ENCODE measurements at places on chromosomes 11 and 22.

GRCh38 chr11:61587541-61587941, 6.7 kb upstream of the SYT7 start:
- DNase-seq, result peak; percentile 80

GRCh38 chr11:123374622-123374968, 55.5 kb upstream of the GRAMD1B start:
- DNase-seq, result no peak

DNA sequence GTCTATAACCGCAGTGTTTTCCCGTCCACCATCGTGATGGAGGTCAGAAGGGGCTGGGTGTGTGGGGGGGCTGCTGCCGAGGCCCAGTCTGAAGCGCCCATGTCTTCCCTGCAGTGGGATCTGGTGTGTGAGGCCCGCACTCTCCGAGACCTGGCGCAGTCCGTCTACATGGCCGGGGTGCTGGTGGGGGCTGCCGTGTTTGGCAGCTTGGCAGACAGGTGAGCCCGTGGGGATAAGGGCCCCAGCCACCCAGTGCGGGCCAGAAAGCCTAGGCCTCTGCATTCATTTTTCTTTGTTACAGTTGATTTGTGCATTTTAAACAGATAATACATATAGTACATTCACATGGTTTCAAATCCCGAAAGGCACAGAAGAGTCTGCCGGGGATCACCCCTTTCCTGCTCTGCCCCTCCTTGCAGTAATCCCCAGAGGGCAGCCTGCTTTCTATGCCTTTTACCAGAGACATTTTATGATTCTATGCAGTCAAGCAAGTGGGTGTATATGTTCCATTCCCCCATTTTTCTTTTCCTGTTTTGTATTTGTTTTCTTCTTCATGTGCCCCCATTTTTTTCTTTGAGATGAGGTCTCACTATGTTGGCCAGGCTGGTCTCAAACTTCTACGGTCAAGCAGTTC, 32.6 kb downstream of the CAPN1 start:
- DNase-seq, result no peak

GRCh38 chr11:105767931-105768330, 158.1 kb downstream of the GRIA4 start:
- DNase-seq, result no peak

GRCh38 chr11:80798174-80798573, 1357.3 kb upstream of the TENM4 start:
- no peak for DNase-seq

DNA sequence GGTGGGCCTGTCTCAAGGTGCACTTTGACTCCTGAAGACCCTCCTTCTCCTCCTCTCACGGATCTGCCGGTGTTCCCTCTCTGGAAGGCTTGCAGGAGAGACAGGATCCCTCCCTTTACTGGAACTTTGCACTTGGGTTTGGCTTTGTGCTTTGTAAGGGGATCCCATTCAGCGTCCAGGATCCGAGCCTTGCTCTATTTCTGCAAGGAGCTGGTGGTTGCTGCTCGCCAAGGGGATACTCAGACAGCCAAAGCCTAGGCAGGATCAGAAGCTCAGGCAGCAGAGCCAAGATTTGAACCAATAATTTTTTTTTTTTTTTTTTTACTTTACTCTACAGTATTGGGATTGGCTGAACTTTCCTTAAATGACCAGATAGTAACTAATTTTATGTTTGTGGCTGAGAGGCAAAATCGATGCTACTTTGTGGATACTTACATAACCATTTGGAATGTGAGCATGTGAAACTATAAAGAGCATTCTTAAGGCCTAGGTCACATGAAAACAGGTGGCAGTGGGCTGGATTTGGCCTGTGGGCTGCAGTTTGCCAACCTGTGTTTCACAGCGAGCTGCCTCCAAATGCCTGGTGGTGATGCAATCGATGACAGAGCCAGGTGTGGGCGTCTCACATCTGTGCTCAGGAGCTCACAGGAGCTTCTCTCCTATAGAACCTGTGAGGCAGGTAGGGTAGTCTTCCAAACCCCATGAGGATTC, 25.2 kb downstream of the BCR start:
- no peak for DNase-seq

- no peak for DNase-seq
Observed at GRCh38 chr22:50173311-50173982, 2.9 kb downstream of the PANX2 start.

GRCh38 chr11:73268671-73269271, 3.4 kb upstream of the P2RY6 start:
- no peak for DNase-seq

DNA sequence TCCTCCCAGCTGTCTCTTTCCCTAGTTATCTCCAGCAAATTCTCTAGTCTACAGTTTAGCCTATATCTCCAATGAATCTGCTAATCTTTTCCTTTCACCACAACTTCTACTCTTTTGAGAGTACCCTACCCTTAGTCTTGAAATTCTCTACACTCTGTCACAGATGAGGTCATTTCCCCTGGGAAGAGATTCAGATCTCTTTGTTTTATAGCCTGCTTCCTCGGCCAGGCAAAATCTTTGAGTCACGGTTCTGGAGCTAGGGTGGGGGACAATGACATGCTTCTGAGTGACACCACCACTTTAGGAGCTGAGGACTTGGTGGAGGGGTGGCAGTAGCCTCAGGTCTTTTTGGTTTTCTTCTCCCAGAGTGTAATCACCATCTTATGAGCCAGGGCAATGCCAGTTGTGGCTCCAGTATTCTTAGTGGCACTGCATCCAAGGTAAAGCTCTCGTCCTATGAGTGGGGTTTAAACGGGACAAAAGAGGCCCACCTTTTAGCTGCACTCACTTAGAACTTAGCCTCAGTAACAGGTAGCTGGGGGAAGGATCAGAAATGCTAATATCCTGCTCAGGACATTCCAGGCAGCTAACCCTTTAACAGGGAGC, 98.5 kb upstream of the RRM1 start:
- DNase-seq, result peak; percentile 14

GRCh38 chr22:49418341-49418894, 409.3 kb downstream of the BRD1 start:
- no peak for DNase-seq

DNA sequence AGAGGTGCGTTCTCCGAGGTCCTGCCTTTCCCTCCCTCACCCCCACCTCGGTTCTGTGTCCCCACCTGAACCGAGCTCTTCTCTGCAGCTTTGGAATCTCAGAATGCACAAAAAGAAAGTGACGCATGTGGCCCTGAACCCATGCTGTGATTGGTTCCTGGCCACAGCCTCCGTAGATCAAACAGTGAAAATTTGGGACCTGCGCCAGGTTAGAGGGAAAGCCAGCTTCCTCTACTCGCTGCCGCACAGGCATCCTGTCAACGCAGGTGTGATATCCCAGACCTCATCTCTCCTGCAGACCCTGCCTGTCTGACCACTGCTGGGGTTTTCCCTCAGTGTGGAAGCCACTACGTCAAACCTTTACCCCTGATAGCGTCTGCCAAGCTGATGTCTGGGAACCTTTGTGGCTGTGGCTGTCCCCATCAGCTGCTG, 13.9 kb downstream of the ACP2 start:
- no peak for DNase-seq

GRCh38 chr11:10454878-10455631, at the start of gene AMPD3:
Gene AMPD3 (plus strand): TSS chr11:10455264. CDS start chr11:10461520, 6,256 bp downstream.
- DNase-seq, result peak; percentile 94

DNA sequence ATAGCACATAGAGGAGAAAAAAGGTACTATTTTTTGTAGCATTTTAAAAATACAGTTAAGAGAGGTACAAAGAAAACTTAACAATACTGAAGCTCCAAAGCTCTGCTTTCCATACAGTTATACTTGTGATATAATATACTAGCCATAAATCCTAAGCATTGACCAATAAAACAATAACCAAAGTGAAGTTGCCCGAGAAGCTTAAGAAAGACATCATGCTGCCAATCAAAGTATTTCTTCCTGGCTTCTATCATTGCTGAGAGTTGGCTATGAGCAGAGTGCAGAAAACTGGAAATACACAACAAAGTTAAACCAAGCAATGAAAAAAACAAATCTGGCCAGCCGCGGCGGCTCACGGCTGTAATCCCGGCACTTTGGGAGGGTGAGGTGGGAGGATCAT, 84.2 kb downstream of the RBFOX2 start:
- no peak for DNase-seq

- no peak for DNase-seq
Observed at GRCh38 chr22:41674846-41675340, 13.8 kb downstream of the SNU13 start.

DNA sequence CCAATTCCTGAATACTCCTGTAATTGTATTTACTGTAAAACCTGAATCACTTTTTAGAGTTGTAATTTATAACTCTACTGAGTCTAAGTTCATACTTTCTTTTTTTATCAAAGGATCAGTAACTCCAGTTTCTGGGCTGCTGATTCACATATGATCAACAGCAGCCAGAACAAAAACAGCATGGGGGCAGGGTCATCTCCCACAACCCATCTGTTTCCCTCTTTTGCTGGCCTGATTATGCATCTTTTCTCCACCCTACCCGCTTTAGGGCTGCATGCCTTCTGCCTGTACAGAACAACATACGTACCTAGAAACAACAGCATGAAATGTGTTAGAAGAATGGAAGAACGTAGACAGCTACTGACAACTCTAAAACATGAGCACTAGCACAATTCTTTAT, 76.0 kb downstream of the MRTFA start:
- DNase-seq, result no peak

- peak; percentile 78 for DNase-seq
Observed at GRCh38 chr11:43578346-43579170, 102.0 kb upstream of the HSD17B12 start.

- DNase-seq, result no peak
Observed at GRCh38 chr22:17866127-17866526, 91.9 kb upstream of the BID start.

DNA sequence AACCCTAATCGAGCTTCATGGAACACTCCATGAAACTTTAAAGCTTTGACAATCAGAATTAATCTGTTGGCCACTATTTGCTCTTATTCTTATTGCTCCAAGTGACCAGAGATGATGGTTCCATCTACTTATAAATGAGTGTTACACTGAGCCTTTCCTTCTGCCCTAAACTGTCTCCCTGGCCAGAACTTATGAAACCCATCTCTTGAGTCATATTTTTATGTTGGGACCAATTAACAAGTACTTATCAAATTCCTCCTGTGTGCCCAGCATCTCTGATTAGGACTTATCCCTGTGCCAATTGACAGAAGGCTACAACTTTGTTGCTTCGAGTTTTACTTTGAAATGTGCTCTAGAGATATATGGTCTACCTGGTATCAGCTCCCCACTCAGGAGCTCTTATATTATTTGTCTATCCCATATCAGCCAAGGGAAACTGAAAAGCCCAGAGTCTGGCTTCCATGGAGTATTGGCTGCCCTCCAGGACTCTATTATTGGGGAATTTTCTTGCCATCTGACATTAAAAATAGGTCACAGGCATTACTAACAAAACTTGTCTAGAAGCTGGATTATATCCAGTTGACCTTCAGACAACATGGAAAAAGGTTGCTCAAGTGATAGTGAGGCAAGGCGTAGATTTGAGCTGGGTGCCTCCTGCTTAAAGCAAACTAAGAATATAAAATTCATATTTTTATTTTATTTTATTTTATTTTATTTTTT, 8.8 kb downstream of the KREMEN1 start:
- no peak for DNase-seq

DNA sequence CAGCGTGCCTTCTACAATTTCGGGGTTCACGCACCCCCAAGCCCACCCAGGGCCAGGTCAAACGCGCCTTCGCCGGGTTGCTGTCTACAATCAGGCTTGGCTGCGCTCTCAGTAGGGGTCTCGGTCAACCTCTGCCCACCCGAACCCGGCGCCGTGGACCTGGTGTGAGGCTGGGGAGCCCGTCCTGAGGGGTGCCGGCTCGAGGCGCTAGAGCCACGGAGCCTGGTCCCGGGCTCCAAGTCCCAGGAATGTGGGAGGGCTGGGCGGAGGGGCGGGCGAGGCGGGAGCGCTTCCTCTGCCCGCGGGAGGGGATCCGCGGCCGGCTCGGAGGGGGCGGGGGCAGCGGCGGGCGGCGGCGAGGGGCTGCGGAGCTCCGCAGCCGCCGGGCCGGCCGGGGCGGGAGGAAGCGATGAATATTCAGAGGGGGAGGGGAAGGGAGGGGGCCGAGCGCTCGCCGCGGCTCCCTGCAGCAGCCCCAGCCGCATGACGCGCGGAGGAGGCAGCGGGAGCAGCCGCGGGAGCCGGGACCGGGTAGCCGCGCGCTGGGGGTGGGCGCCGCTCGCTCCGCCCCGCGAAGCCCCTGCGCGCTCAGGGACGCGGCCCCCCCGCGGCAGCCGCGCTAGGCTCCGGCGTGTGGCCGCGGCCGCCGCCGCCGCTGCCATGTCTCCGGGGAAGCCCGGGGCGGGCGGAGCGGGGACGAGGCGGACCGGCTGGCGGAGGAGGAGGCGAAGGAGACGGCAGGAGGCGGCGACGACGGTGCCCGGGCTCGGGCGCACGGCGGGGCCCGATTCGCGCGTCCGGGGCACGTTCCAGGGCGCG, at the start of gene PTPRJ:
TSS of gene PTPRJ (plus strand) at position 472 of the 819 bp plus-strand sequence. CDS start 354 bp downstream, outside the sequence.
- DNase-seq, result peak; percentile 87

DNA sequence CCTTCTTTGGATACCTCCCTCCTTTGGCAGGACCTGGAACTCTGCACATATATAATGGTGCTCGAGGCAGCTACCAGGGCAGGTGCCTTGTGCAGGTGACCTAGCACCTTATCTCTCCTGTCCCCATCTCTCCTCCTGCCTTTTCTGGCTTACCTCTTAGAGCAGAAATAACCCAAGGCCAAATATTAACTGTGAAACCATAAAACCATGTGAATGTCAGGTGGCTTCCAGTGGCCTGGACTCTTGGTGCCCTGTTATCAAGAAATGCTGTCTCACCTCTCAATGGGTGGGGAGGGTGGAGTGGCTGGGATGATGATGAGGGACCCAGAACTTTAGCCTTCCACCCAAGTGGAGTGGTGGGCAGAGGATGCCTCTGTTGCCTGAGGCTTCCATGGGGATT, 42.9 kb downstream of the YWHAH start:
- no peak for DNase-seq

DNA sequence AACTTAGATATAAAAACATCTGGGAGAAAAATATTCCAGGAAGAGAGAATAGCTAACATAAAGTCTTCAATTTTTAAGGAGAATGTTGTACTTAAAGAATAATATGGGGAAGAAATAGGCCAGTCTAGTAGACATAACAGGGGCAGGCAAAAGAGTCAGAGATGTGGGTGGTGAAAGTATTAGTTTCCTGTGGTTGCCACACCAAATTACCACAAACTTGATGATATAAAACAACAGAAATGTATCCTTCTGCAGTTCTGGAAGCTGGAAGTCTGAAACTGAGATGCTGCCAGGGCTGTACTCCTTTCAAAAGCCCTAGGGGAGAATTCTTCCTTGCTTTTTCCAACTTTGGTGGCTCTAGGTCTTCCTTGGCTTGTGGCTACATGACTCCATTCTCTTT, 1309.7 kb downstream of the LRRC4C start:
- no peak for DNase-seq

- no peak for DNase-seq
Observed at GRCh38 chr11:130397780-130398179, 30.6 kb downstream of the ADAMTS8 start.

Data from AG08396 (cell line).